ENCODE measurements at places on chromosomes 2 and 18.

GRCh38 chr2:43185146-43185545 lies 41.3 kb downstream of the ZFP36L2 start:
- DNase-seq, result no peak

GRCh38 chr2:55242617-55243016 lies 10.1 kb downstream of the RPS27A start:
- DNase-seq, result no peak

DNA sequence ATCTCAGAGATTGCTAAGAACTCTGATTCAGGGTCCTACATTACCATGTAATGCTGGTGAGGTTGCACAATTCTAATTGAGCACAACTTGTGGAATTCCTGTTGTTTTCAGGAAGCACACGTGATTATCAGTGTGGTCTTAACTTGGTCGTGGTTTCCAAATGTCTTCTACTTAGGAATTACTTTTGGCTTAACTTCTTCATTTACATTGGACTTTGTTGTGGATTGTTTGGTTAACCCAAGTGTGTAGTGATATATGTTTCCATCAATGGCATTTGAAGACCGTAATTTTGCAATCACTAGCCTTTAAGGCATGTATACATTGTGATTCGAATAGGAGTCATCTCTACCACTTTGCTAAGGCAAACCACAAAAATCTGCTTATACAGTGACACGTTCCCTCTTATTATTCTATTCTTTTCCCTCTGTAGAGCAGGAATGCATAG lies 373.3 kb downstream of the IRS1 start:
- DNase-seq, result no peak

DNA sequence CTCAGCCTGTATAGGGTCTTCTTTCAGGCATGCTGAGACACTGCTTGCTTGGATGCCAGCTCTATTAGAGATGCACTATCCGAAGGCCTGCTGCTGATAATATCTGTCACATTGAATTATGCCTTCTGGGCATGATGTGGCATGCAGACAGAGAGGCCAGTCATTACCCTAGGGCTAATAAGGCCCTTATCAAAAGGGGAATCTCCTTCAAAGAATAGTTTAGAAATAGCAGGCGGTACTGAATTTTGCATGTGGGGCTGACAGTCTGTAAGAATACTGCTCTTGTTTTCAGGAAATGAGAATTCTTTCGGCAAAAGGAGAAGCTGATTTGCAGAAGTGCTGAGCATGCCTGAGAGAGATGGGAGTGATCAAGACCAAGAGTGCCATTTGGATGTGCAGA lies 13.1 kb upstream of the LHCGR start:
- DNase-seq, result no peak

DNA sequence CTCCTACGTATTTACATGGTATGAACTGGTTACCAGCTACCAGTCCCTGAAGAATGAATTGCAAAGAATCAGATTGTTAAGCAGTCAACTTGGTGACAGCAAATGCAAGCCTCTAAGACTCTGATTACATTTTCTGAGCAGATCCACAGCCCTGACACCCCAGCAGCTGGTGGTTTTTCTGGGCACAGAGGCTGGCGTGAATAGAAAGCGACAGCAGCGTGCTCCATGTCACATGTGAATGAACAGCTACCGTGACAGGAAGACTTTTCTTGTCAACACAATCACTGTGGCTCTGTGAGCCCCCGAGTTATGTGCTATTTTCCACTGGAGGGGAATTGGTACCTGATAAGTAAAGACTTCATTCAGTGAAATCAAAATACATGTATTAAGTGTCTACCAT lies 93.2 kb upstream of the CBLN2 start:
- no peak for DNase-seq

GRCh38 chr18:7202169-7202568 lies 28.7 kb upstream of the LRRC30 start:
- no peak for DNase-seq

GRCh38 chr2:20049637-20050036 lies 1.8 kb downstream of the LAPTM4A start:
- no peak for DNase-seq

- DNase-seq, result no peak
These were observed 143.6 kb downstream of the TDRD15 start for GRCh38 chr2:21267232-21267835.

- no peak for DNase-seq
These were observed 156.1 kb upstream of the CYRIA start for GRCh38 chr2:16821692-16822091.

DNA sequence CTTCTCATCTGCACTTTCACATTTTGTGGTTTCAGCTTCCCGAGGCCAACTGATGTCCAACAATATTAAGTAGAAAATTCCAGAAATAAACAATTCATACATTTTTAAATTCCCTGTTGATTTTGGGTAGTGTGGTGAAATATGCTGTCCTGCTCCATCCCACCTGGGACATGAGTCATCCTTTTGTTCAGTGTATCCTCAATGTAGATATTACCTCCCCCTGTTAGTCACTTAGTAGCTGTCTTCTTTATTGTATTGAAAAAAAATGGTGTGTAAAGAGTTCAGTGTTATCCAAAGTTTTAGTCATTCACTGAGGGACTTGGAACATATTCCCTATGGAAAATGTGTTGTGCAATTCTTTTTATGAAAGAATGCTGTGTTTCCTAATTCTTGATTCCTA lies 348.1 kb downstream of the SOCS6 start:
- DNase-seq, result no peak

DNA sequence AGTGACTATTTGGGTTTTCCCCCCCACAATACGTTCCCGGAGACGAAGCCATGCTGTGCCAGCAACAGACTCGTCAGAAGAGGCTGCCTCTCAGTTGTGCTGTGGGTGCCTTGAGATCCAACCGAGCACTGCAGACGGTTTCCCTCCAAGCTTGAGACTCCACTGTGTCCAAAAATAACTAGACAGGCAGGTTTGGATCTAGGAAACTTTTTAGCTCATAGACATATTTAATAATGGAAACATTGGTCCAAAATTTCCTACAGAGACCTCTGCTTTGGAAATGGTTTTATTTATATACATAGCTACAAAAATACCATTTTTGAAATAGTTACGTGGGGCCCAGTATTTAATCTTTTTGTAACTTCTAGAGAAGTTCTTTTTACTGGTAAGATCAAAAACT lies 63.1 kb upstream of the SPATS2L start:
- DNase-seq, result no peak

GRCh38 chr2:153096272-153096671 lies 377.9 kb downstream of the ARL6IP6 start:
- DNase-seq, result no peak

- no peak for DNase-seq
These were observed 9.0 kb downstream of the SETBP1 start for GRCh38 chr18:44689736-44690135.

- no peak for DNase-seq
These were observed 93.6 kb downstream of the PIEZO2 start for GRCh38 chr18:11055721-11056120.

GRCh38 chr2:169038338-169038757 lies 7.2 kb upstream of the ABCB11 start:
- no peak for DNase-seq

GRCh38 chr2:35978218-35978617 lies 377.4 kb upstream of the CRIM1 start:
- DNase-seq, result no peak

DNA sequence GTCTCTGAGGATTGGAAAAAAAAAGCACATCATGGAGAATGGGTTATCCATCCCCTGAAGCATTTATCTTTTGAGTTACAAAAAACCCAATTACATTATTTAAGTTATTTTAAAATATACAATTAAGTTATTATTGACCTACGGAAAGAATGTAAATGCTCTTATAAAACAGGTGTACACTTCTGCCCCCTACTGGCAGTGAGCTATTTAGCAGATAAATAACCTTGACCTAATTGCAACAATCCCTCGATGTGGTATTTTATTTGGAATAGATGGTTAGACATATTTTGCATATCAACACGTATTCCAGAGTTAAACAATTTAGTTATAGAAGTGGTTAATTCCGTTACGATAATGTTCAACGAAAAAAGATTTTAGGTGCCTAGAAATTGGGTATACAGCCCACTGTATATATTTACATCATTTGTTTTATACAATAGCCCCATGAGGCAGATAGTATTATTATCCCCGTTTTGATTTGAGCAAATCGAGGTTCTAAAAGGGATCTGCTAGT lies 9.1 kb upstream of the DAW1 start:
- DNase-seq, result peak; percentile 20

DNA sequence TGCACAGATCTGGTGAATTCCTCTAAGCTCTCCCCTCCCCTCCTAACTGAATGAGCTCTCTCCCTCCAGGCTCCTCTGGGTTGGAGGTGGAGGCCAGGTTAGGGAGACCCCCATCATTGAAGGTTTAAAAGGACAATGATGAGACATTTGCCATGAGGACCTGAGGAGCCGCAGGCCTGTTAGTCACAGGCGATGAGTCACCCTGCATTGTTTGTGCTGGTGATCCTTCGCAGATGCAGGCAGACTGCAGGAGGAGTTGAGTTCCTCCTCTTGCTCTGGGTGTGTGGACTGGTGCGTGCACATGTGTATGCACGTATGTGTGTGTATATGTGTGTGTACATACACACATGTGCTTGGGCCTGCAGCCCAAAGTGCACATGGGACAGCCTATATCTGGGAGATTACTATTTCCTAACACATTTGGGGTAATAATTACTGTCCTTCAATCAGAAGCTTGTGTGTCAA lies 42.0 kb downstream of the MCFD2 start:
- DNase-seq, result no peak

DNA sequence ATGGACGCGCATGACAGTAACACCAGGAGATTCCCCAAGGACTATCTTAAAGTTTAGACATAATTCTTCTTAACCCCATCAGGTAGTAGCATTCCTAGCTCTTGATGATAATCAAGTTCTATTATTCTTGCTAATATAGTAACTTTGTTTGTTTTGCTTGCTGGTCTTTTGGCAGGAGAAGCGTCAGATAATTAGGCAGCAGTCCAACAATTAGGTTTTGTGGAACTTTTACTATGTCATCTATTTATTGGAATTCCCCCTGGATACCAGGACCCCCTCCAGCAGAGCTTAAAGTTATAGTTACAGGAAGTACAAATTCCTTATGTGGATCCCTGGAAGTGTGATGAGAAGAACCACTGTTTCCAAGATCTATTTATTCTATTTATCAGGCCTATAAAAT lies 1138.0 kb upstream of the FAM98A start:
- DNase-seq, result no peak

DNA sequence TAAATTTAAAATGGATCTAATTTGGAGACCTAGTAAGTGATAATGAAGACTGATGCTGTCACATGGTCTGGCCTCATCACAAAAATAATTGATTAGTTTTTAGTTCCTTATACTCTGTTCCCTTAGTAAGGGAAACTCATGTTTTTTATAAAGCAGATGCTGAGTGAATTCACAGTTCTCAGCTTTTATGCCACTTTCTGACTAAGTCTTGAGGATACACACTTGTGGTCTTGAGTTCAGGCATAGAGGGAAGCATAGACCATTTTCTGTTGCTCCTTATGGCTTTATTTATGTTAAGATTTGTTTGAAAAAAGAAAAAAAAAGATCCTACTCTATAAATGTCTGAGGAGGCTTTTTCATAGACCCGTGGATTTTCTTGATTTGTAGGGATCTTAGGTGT lies 91.1 kb downstream of the MAP4K4 start:
- no peak for DNase-seq

GRCh38 chr2:86072271-86072858 lies 33.3 kb downstream of the POLR1A start:
- peak; percentile 10 for DNase-seq

GRCh38 chr18:51659781-51660180 lies 462.3 kb upstream of the MEX3C start:
- no peak for DNase-seq

GRCh38 chr18:36481201-36481657 lies 183.7 kb downstream of the FHOD3 start:
- no peak for DNase-seq

DNA sequence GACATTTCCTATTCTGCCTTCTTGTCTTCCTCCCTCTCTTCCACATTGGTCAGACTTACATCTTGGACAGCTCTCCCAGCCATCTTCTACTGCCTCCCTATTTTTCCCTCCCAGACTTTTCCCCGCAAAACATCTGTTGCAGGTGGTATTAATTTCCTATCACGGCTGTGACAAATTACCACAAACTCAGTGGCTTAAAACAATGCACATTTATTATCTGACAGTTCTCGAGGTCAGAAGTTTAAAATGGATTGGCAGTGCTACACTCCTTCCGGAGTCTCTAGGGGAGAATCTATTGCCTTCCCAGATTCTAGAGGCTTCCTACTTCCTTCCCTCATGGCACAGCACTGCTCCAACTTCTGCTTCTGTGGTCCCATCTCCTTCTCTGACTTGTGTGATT lies 33.3 kb downstream of the STRADB start:
- DNase-seq, result no peak

DNA sequence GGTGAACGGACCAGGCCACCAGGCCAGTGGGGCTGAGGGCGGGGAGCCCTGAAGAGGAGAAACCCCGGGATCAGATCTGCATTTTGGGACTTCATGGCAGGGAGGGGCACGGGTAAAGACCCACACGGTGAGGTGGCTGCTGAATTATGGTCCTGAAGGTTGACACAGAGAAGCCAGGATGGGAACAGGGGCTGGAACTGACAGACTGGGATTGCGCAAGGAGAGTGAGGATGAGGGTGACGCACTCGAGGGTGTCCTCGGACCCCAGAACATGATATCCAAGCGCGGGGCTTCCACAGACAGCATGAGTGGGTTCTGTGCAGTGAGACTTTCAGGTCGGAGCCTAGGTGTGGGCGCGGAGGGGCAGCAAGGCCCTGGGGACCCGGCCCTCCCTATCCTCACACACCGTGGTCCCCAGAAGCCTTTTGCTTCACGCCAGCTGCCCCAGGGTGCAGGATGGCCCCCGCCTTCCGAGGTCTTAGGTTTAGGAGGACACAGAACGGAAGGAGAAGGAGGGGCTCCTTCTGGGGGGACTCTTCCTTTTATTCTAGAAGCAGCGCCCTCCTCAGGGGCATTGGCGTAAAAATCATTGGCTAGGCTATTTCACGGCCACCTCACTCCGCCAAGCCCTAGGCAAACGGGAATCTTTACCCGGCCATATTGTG lies 416.8 kb upstream of the HS6ST1 start:
- no peak for DNase-seq

- no peak for DNase-seq
These were observed 23.4 kb downstream of the LYPD1 start for GRCh38 chr2:132646540-132647108.

GRCh38 chr2:228819701-228820100 lies 451.4 kb downstream of the PID1 start:
- no peak for DNase-seq

DNA sequence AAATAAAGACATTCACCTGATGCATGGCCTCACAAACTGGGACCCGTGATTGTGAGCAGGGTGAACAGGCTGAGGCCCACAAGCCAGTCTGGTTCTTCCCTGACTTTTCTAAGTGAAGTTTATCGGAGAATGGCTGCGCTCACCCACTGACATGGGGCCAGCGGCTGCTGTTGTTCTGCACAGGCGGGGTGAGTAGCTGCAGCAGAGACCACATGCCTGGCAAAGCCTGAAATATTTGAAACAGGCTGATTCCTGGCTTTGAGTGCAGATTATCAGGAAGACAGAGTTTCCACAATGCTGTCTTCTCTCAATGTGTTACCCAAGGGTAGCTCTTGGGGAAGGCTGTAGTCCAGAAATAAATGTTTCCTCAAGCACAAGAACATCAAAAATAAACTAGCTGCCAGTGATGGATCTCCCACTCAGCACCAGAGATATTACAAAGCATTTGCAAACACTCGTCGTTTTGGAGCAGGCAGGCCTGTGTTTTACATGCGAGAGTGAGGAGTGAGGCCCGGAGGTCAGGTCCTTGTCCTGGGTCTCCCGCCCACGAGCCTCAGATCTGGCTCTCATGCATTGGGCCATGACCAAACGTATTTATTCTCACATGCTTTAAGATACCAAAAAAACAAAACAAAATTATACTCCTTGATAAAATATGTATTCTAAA lies 647.1 kb downstream of the GALR1 start:
- DNase-seq, result no peak

GRCh38 chr18:13202571-13202970 lies 16.0 kb upstream of the LDLRAD4 start:
- no peak for DNase-seq

Measured in renal pelvis (tissue), 12 donors.